ENCODE measurements at places on chromosomes 5 and 9. TPM values are rescaled to one million over a fixed set of nuclear protein-coding genes. Genes with fewer than 3 reads are reported as not detected.
A peak's percentile ranks its signal among the peaks of the same experiment; 100 is the strongest.

DNA sequence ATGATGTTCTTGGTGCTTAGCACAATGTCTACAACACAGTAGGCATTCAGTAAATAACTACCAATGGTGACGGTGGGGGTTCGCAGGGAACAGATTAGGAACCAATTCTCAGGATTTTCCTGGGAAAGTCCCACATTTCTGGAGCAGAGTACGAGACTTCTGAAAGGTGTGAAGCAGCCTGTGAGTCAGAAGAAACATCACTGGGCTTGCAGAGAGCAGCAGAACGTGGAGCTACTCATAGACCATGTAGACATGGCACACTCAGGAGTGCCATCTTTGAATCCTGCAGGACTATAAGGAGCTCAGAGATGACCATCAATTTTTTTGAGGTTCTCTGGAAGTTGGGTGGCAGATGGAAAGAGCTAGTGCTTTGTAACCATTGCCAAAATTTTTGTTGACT is 106.6 kb upstream of the ANKRD55 start:
- no peaks in the 10 kb centered on the region for H3K27me3 ChIP-seq
- H3K4me1 ChIP-seq: peaks cover 12% of the 10 kb centered on the region
- H3K27ac ChIP-seq: no peak overlapping the region
- no peak for DNase-seq
- H3K36me3 ChIP-seq: peaks cover 15% of the 10 kb centered on the region

Gene SH3GLB2
- total RNA-seq: 74.8 TPM

DNA sequence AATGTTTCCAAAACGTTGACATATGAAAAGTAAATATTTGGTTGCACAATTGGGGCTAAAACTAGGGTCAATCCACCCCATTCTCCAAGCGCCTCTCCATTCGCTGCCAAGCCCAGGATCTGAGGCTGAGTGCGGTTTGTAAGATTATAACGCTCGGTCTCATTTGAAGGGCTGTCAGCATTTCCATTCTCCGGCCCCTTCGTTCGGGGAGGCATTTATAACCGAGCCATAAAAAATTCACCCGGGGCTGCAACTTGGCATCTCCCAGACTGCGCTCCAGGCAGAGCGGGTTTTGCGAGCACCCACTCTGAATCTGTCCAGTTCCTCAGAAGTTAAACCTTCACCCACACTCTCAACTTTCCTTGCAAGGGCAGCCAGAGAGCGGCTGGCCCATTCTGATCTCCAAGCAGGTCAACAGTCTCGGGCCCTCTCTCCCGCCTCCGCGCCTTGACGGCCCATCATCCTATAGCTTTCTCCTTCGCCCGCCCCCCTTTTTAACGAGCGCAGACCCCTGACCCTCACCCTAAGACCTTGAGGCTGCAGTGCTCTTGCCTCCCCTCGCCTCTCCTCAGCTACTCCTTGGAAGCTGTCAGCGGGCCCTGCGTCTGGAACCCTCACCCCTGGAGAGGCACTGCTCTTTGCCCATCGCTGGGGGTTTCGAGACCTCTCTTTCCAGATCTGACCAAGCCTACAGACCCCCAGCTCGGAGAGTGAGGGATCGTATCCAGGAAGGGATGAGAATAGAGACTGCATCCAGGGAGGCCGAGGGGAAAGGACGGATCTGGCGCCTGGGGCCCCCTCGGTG is 1.1 kb downstream of the SLIT3 start:
- H3K27me3 ChIP-seq: peaks cover 40% of the 10 kb centered on the region
- no peak for DNase-seq
- H3K27ac ChIP-seq: no peak overlapping the region
- no peak overlapping the region for H3K4me3 ChIP-seq

Gene C5orf24
- total RNA-seq: 42.2 TPM

Gene FAM151B
- 0.32 TPM for total RNA-seq

Gene PCDHB3
- not detected for total RNA-seq

GRCh38 chr9:96258967-96259366 is 43.0 kb downstream of the HSD17B3 start:
- H3K4me3 ChIP-seq: no peak overlapping the region
- H3K27ac ChIP-seq: no peak overlapping the region
- H3K4me1 ChIP-seq: peaks cover 5% of the 10 kb centered on the region
- H3K36me3 ChIP-seq: no peaks in the 10 kb centered on the region
- peaks cover 20% of the 10 kb centered on the region for H3K27me3 ChIP-seq

- no peaks in the 10 kb centered on the region for H3K36me3 ChIP-seq
- H3K4me3 ChIP-seq: no peak overlapping the region
- no peaks in the 10 kb centered on the region for H3K27me3 ChIP-seq
- H3K27ac ChIP-seq: no peak overlapping the region
- DNase-seq: no peak
These were observed 442.5 kb upstream of the KLF4 start for GRCh38 chr9:107932046-107932445.

DNA sequence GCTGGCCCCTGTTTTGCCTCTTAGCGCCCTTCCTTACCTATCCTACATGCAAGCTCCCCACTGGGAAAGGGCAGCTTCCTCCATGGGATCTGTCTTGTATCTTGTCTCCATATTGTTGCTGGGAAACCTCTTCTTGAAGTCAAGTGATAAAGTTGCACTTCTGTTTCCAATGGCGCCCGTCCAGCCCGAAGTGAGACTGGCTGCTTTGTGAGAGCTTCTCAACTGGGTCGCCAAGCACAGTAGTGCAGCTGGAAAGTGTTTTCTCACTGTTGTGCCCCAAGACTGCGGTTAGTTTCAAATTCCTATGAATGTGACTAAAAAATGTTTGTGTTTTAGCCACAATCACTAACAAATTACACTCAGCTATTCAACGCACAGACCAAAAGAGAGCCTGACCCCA is 506.6 kb upstream of the MPDZ start:
- H3K4me1 ChIP-seq: no peaks in the 10 kb centered on the region
- no peak for DNase-seq
- no peaks in the 10 kb centered on the region for H3K36me3 ChIP-seq
- H3K27ac ChIP-seq: no peak overlapping the region
- H3K27me3 ChIP-seq: no peaks in the 10 kb centered on the region
- H3K4me3 ChIP-seq: no peak overlapping the region

DNA sequence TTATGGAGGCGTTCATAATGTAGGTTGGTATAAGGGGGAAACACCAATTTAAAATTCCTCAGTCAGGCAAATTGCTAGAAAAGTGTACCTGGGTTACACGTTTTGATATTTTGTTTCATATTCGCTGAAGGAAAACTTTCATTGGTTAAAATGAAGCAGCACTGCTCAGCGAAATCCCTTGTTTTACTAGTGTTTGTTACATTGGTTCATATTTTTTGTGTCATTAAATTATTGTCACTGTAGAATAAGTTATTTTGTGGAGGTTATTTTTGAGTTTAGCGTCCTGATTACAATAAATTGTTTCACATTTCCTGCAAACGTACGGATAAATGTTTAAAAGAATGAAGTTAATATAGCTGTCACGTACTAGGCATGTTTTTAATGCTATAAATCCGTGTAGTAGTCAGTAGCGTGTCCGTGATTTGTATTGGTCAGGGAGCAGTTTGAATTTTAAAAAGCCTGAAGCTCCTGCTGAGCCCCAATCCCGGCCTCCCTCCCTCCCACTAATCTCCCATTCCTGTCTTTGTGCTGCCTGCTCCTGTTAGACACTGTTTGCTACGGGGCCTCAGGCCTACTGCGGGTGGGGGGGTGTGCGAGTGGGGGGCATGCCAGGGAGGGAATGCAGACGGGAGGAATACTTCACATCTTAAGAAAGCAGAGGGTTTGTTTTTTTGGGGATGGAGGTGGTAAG is 2.0 kb downstream of the NIPBL start:
- H3K4me3 ChIP-seq: peak overlapping the region; percentile 93
- H3K4me1 ChIP-seq: peaks cover 55% of the 10 kb centered on the region
- H3K36me3 ChIP-seq: peaks cover 1% of the 10 kb centered on the region
- peaks cover 2% of the 10 kb centered on the region for H3K27me3 ChIP-seq
- H3K27ac ChIP-seq: peak overlapping the region; percentile 97
- DNase-seq: no peak

Gene OR2S2
- total RNA-seq: not detected

Gene RETREG1
- 22.4 TPM for total RNA-seq

DNA sequence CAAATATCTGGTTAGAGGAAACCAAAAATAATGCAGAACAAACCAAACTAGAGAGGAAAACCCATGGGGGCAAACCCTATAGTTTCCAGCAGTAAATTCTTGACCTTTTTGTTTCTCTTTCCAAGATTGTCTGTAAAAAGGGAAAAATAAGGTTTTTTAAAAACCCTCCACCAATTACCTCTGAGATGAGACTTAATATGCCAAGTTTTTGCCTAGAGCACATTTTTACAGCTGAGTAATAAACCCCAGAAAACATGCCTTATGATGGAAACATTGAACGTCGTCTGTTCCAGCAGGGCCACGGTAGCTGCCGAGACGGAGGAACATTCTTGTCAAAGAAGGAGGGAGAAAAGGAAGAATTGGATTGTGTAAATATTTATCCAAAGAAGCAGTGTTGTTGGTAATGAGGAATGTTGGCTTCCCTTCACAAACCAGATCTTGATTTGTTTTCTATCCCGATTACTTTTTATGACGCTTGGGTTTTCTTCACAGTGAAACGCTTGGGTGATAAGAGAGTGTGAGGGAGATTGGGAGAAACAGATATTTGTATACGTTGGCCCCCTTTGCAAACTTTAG is 17.3 kb upstream of the MSX2 start:
- H3K27ac ChIP-seq: no peak overlapping the region
- H3K4me1 ChIP-seq: no peaks in the 10 kb centered on the region
- no peak for DNase-seq
- no peak overlapping the region for H3K4me3 ChIP-seq

Gene COL15A1
- total RNA-seq: 0.02 TPM

- no peak for DNase-seq
- H3K4me3 ChIP-seq: no peak overlapping the region
- H3K4me1 ChIP-seq: peaks cover 9% of the 10 kb centered on the region
- no peak overlapping the region for H3K27ac ChIP-seq
- H3K27me3 ChIP-seq: peaks cover 57% of the 10 kb centered on the region
These were observed 1.6 kb upstream of the PAPPA start for GRCh38 chr9:116151966-116152381.

DNA sequence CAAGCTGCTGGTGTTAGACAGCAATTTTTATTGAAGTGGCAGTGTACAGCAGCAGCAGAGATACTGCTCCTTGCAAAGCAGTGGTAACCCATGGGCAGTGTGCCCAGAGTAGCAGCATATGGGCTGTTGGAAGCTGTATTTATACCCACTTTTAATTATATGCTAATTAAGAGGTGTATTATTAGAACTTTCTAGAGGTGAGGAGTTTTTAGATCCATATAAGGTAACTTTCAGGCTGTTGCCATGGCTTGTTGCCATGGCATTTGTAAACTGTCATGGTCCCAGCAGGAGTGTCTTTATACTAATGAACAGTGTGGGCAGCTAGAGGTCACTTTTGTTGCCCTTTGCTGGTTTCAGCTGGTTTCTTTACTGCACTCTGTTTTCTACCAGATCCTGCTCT is 3.7 kb upstream of the PJA2 start:
- DNase-seq: no peak
- H3K27ac ChIP-seq: no peak overlapping the region
- peaks cover 28% of the 10 kb centered on the region for H3K4me1 ChIP-seq
- H3K27me3 ChIP-seq: no peaks in the 10 kb centered on the region
- H3K36me3 ChIP-seq: peaks cover 7% of the 10 kb centered on the region
- H3K4me3 ChIP-seq: no peak overlapping the region
